ENCODE measurements at places on chromosomes 5 and 9.

DNA sequence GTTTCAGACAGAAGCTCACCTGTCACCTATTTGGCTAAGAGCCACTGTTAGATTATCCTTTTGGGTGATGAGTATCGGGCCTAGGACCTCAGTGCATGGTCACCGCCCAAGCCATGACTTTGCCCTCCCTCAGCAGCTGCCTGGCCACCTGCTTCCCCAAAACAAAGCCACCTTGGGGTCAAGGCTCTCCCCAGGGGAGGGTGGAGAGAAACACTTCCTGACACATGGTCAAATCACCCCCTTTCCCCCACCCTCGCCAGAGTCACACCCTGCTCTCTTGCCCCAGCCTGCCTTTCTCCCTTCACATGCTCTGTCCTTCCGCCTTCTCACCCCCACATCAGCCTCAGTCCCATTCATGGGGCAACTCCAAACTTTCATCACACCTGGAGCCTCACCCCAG lies 1.7 kb upstream of the HBEGF start:
- no peak for DNase-seq

GRCh38 chr5:35194635-35195471 lies 35.4 kb downstream of the PRLR start:
- no peak for DNase-seq

- DNase-seq: peak; percentile 30
Observed at GRCh38 chr5:68287976-68288706, 72.6 kb downstream of the PIK3R1 start.

DNA sequence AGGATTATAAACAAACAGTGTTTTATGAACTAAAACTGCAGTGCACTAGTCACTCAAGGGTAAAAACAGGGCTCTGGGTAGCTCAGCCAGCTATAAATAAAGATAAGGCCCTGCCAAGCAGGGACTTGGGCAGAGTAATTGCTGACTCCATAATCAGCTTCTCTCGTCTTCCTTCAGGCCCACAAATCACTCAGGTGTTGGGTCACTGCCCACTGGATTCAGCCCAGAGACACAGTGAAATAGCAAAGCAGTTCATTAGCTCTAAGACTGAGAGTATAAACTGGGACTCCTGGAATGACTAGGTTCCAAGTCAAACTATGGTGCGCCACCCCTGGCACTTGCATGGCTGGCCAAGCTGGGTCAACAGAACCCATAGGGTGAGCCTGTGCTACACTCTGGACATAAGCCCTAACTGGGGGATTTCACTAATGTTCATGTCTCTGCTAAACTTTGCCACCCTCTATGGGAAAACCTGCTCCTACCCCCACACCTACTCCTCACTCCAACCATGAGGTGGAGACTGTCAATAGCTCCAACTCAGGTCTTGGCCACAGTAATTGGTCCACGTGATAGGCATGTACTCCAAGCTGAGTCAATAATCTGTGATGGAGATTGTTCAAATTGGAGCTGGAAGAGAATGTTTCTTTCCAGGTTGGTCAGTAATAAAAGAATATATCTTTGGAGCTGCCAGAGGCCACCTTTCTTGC lies 158.5 kb downstream of the SLIT3 start:
- no peak for DNase-seq

GRCh38 chr9:97593960-97594359 lies 39.2 kb downstream of the TSTD2 start:
- no peak for DNase-seq

DNA sequence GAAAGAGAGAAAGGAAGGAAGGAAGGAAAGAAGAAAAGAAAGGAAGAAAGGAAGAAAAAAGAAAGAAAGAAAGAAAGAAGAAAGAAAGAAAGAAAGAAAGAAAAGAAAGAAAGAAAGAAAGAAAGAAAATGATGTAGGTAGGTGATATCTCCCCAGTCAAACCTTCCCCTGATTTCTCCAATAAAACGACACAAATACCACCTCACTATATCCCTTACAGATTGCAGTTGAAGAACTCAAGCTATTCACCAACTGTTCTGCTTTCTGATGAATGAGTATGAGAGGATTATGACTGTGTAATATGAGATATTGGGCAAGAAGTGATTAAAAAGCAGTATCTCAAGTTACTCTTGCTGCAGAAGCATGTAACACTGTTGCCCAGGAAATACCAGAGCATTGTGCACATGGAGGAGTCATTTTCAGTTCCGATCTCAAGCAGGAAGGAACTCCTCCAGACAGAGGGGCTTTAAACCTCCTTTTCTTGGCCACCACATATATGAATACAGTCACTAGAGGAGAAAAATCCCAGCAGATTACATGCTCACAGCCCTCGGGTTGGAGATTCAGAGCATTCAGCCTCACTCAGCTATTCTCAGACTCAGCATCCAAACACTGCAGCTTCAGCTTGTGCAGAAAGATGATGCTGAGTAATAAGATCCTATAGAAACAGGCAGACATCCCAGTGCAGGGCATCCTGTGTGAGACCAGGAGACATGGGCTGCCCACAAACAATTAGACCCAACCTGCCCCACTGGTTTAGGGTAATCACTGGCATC lies 61.4 kb downstream of the UGCG start:
- DNase-seq: peak; percentile 81

DNA sequence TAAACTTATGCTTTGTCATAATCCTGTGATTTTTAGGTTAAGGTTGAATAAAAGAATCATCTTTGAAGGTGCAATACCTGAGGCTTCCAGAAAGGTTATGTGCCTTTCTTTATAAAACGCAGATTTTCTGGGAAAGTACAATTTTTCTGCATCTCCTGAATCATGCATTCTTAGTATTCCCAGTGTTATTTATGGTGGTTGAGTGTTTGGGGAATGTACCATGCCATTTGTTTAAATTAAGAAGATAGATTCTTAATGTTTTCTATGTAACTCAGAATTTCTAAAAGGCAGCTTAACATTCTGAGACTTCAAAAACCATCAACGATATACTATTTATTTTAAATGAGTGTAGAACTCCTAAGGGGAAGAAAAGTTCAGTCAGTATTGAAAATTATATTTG lies 108.1 kb upstream of the FBN2 start:
- no peak for DNase-seq

GRCh38 chr5:103234239-103234975 lies 24.2 kb upstream of the MACIR start:
- DNase-seq: no peak

- DNase-seq: no peak
Observed at GRCh38 chr5:110757118-110757729, 18.4 kb downstream of the SLC25A46 start.

GRCh38 chr5:124952566-124952965 lies 206.1 kb upstream of the ZNF608 start:
- no peak for DNase-seq

DNA sequence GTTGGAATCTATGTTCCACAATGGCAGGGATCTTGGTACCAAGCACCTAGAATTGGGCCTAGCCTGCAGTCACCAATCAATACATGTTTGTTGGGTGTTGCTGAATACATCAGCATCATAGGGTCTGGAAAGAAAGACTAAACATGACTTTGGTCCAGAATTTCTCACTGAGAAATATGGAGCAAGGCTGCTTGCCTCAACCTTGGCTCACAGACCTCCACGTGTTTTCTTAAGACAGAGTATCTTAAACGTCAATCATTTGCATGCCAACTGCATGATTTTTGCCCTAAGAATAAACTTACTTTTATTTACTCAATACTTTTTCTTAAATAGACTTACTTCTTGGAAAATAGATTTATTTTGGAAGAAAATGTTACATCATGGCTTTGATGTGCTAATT lies 22.7 kb upstream of the TRAF1 start:
- no peak for DNase-seq

DNA sequence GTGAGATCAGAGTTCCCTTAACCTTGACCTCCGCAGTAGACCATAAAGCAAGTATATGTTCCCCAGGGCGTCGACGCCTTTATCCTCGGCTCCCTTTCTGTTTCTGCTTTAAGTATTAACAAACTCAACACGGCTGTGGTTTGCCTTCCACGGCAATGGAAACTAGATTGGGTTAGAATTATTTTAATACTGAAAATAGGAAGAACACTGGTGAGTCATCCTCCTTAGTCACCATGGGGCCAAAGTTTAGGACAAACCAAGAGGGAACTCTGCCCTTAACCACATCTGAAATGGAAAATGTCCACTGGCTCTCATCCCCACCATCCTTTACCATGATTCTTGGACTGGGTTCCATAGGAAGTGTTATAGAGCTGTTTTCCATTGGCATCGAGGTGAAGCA lies 386.1 kb downstream of the ACTL7B start:
- no peak for DNase-seq

- no peak for DNase-seq
Observed at GRCh38 chr9:123418052-123418430, 62.0 kb downstream of the CRB2 start.

DNA sequence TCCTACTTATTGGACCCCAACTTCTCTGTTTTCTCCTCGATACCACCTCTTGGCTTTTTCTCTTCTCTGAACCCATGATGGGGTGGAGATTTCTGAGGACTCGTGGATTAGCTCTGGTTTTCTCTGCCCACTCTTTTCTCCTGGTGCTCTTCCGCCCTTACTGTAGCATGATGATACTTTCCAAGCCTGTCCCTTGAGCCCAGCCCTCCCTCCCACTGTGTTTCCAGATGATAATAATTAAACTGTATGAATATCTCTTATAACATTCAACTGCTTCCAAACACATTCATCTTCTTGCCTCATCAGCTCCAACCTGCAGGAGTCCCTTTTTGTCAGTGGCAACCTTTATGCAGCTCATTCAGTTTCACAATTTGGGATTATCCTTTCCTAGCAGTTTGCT lies 494.2 kb upstream of the KLF4 start:
- DNase-seq: no peak

- DNase-seq: no peak
Observed at GRCh38 chr5:134020188-134020587, 15.4 kb upstream of the VDAC1 start.

DNA sequence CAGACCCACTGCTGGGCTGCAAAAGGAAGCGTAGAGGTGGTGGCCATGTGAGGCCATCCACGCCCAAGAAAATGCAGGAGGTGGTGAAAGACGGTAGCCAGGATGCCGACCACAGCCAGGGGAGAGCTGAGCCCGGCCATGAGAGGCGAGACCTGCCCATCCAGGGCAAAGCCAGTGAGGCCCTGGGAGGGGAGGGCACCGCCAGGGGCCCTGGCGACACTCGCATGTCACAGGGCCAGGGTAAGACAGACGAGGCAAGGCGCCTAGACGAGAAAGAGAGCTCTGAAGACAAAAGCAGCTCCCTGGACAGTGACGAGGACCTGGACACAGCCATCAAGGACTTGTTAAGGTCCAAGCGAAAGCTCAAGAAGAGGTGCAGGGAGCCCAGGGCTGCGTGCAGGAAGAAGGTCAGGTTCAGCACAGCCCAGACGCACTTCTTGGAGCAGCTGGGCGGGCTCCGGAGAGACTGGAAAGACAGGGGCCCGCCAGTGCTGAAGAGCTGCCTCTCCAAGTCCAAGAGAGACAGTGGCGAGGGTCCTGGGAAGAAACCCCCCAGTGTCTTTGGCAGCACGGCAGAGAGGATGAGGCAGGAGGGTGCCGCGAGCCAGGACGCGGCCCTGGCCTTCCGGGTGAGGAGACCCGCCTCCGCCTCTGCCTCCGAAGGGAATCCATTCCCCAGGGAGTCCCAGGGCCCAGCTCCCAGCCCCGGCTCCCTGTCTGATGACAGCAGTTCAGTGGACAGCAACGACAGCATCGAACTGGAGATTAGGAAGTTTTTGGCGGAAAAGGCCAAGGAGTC lies 6.9 kb downstream of the PPP1R26 start:
- no peak for DNase-seq

DNA sequence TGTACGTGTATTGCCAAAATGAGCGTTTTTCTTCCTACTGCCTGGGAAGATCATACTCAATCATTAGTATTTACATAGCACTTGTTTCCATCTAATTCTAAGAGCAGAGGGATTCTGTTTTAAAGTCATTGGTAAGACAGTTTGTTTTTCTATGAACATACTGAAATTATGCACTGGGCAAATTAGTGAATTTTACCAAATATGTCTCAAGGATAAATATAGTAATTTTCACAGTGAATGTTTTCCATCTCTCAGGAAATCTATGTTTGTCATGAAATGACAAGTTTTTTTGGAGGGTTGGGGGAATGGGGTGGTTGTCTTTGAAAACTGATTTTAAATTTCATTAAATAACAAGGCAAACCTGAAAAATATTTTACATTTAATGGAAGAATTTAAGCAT lies 441.3 kb upstream of the ARRDC3 start:
- no peak for DNase-seq

DNA sequence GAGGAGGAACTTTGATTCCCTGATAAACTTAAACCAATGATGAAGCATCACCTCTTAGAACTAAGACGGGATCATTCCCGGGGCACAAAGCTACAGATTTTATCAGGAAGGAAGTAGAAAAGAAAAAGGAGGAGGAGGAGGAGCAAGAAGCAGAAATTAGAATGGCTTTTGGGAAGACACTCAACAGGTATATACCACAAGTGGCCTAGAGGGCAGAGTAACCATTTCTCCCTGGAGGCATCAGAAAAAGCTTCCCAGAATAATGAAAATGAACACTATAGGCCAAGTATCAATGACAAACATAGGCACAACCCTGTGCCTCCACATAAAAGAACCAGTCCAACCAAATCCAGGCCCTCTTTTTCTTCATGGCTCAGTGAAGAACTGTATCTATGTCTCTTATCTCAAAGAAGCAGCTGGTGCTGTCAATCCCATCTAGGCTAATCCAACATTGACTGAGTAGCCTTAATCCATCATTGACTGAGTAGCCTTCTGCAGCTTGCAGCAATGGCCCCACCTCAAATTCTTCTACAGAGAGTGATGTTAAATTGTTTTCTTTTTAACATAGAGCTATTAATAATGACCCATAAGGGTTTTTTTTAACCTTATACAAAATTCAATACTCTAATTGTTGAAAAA lies 178.8 kb upstream of the KIF2A start:
- DNase-seq: no peak

GRCh38 chr9:116149844-116150243 lies 3.7 kb upstream of the PAPPA start:
- DNase-seq: no peak

GRCh38 chr9:77212801-77213200 lies 35.5 kb downstream of the VPS13A start:
- no peak for DNase-seq

- no peak for DNase-seq
Observed at GRCh38 chr5:149420545-149421371, 41.7 kb upstream of the IL17B start.

- DNase-seq: no peak
Observed at GRCh38 chr9:116074658-116075057, 78.9 kb upstream of the PAPPA start.

DNA sequence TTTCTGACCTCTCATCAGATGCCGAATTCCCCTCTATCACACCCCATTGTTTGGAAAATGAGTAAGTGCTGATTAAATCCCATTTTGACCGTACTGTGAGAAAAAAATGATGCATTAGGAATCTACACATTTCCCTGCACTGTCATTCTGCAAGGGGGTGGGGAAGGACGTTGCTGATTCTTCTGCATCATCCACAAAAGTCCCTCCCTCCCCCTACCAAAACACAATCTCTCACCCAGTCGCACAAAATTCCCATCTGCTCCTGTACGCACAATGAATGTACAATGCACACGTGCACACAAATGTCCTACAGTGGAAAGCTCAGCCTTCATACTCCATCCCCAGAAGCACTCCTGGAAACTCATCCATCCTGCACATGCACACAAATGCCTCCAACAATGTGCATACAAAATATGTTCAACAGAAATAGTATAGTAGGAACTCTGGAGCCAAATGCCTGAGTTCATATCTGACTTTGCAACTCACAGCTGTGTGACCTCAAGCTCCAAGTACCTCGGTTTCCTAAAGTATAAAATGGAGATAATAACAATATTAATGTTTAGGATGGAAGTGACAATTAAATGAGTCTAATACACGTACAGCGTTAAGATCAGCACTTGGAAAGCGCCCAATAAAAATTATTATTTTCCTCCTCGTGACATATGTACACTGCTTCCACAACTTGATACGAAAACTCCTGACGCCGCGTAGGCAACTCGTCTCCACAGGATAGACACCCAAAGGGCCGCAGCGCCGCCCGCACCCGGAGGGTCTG lies 809 bp downstream of the TNIP1 start:
- no peak for DNase-seq
